Stimulated activated CD4-positive, alpha-beta T cell treated with anti-CD3 and anti-CD28 coated beads, Interleukin-4, amount 100 ng/mL, for 1 hour (primary cell): ENCODE measurements at places on chromosomes 11 and 22.

DNA sequence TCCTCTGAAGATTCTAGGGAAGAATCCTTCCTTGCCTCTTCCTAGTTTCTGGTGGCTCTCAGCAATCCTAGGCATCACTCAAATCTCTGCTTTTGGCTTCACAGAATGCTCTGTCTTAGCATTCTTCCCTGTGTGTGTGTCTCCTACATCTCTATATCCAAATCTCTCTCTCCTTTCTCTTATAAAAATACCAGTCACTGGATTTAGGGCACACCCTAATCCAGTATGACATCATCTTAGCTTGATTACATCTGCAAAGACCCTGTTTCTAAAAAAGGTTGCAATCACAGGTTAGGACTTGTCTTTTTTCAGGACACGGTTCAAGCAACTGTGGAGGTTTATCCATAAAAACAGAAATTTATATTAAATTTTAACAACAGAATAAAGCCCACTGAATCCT lies 54.4 kb downstream of the NARS2 start:
- DNase-seq: no peak

DNA sequence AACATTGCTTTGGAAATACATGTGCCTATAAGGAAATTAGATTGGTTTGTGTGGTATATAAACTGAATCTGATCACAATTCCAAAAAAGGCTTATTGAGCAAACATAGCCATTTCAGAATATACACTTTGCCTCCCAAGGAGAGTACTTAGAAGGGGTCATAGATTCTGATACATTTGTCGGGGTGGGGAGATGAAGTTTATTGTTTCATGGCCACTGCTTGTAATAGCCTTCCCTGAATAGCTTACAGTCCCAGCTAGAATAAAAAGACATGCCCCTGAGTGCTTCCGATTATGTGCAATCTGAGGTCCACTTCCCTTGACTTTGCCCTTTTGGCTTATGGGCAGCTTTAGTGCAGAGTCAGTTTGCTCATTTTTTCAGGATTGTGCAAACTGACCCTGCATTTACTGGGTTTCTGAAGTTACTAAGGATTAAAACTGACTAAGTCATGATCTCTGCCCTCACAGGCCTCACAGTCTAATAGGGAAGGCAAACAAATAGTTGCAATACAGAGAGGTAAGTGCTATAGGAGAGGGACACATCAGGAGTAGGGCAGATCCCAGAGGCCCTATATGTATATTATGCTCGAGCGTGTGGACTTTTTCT lies 184.2 kb downstream of the BLID start:
- no peak for DNase-seq

- no peak for DNase-seq
These were observed 10.0 kb upstream of the RAB1B start for GRCh38 chr11:66258473-66258893.

GRCh38 chr11:72070491-72070890 lies 9.9 kb downstream of the NUMA1 start:
- no peak for DNase-seq

DNA sequence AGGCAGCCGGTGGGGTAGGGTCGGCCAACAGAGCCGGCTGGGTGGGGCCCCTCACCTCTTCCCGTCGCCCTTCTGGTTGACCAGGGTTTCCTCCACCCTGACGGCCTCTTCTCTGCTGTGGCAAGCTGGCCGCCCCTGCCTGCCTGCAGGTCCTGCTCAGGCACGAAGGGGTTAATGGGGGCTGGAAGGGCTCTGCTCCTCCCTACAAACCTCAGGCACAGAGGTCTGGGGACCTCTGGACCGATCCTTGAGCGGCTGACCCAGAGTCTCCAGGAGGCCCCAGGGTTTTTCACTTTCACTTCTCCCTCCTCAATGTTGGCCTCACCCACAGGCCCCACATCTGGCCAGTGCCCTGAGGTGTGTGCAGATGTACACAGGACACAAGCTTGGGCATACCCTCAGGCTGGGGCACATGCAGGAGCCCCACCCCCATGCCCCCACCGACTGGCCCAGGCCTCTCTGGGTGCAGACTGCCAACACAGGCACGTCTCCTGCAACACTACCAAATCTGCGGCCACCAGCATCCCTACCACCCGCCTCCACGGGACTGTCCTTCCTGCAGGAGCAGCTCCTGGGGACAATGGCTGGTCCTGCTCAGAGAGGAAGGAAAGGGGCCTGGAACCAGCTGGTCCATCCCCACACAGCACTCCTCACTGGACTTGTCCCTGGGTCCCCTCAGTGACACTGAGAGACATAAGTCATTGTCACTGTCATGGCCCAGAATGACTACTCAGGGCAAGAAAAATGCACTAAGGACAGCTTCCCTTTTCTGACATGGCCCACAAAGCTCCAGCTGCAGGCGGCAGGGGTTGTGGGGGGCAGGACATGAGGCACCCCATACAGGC lies 3.2 kb upstream of the TBX1 start:
- DNase-seq: no peak
